Kidney epithelial cell (primary cell): ENCODE measurements at places on chromosomes 1 and 21. TPM values are rescaled to one million over a fixed set of nuclear protein-coding genes. Genes with fewer than 3 reads are reported as not detected.

The CYP2J2 gene
- 1.9 and 3.3 TPM in 2 replicates for total RNA-seq

The IVNS1ABP gene
- total RNA-seq, result 69.3 and 73.8 TPM in 2 replicates

The ADGRL2 gene
- 25.1 and 25.4 TPM in 2 replicates for total RNA-seq

- DNase-seq, result no peak
Observed at GRCh38 chr1:87370544-87370943, 41.9 kb downstream of the LMO4 start.

DNA sequence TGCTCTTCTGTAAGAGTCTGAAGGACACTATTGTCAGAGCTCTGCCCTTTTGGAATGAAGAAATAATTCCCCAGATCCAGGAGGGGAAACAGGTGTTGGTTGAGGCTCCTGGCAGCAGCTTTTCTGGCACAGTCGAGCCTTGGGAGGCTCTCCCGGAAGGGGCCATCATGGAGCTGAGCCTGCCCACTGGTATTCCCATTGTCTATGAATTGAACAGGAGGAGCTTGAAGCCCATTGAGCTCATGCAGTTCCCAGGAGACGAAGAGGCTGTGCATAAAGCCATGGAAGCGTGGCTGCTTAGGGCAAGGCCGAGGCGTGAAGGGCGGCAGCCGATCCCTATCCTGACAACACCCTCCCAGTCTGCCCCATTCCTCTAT lies 26.6 kb downstream of the UBE4B start:
- no peak for DNase-seq

DNA sequence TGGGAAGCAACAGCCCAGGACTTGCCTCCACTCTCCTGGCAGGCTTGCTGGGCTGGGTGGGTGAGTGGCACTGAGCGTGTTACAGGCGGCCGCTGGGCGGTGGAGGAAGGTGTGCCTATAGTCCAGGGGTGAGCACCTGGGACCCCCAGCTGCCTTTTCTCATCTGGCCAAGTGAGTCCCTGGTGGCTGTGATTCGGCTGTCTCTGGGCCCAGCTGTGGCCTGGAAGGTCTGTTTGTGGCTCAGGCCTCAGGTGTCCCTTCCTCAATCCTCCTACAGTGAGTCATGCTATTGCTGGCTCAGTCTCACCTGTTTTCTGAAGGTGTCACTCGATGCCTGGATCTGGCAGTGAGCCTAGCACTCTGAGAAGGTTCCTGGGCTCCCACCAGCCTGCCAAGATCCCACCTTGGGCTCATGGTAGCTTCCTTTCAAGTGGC lies 564.2 kb downstream of the PTPRU start:
- DNase-seq, result no peak
